KBM-7 (cell line): ENCODE measurements at places on chromosomes 5 and 9.

- DNase-seq = no peak
These were observed 254.2 kb downstream of the DOCK8 start for GRCh38 chr9:468766-469426.

- no peak for DNase-seq
These were observed 539.2 kb downstream of the TLE1 start for GRCh38 chr9:81150016-81150625.

DNA sequence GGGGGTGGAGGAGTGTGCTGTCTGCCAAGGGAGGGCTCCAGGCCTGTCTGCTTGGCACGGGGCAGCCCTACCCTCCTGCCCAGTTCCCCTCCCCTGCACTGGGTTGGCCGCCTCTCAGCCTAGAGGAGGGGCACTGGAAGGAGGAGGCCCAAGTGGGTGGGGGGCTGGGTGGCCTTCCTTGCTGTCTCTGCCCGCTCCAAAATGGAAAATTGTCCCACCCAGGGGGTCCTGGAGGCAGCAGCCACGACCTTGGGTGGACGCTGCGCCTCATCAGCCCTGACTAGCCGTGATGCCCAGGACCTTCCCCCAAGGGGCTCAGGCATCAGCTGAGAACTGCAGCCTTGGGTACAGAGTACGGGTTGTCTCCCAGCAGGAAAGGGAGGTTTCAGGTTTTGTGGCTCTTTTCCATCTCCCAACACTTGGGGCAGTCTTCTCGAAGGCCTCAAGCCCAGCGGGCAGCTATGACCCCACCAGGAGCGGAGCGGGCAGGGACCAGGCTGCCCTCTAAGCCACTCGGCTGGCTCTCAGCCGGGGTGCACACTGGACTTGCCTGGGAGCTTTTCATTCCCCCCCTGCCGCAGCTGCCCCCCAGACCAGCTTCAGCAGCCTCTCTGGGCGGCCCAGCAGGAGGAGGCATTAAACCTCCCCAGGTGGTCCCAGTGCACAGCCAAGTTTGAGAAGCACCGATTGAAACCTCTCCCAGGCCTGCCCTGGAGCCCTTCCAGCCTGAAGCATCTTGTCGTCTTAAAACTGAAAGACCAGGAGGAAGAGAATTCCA, 20.6 kb downstream of the NTNG2 start:
- DNase-seq = no peak

DNA sequence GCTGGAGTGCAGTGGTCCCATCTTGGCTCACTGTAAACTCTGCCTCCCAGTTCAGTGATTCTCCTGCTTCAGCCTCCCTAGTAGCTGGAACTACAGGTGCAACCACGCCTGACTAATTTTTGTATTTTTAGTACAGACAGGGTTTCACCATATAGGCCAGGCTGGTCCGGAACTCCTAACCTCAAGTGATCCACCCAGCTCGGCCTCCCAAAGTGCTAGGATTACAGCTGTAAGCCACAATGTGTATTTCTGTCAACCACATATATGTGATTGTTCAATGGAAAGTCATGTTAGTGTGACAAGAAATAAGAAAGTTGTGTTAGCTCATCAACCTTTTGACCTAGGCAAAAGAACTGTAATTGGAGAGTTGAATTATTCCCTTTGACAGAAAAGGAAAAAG, 677.1 kb upstream of the CHD1 start:
- peak; percentile 82 for DNase-seq

DNA sequence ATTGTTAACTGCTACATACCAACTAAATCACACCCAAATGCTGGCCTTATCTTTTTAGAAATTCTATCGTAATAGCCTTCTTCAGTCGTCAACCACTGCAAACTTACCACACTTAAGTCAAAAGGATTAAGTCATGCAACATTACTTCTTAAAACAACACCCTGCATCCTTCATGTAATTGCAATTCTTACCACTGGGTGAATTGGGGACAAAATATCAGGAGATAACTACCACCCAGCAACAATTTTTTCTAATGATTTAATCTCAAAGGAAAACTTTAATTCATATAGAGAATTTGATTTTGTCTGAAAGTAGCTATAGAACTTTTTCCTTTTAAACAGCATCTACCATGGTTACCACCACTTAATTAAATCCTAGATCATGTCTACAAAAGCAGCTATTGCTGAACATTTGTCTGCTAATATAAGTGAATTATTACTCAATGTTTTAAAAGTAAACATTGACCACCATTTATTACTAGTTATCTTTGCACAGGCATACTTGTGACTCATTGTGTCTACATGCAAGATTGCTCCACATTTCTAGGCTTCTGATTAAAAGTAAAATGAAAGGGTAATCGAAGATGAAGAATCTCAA, 10.5 kb downstream of the MLLT3 start:
- peak; percentile 45 for DNase-seq

DNA sequence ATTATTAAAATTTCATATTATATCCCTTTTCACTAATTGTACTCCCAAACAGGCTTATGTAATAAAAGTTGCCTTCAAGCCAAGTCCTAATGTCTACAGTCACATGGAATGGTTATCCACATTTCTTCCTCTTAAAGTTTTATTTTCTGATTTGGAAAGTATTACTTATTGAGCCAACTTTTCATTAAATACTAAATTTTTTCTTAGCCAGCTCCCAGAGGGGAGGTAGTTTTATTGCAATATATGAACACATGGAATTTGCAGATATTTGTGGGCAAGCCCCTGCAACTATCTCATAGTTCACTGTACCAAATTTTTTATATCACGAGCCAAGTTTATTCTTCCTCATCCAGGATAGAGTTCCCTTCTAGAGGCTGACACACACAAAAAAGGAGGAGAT, 332.8 kb upstream of the PTGER4 start:
- DNase-seq = no peak

- no peak for DNase-seq
These were observed 32.4 kb upstream of the CAST start for GRCh38 chr5:96629774-96630173.
